ENCODE measurements at places on chromosomes 7 and 10. TPM values are rescaled to one million over a fixed set of nuclear protein-coding genes. Genes with fewer than 3 reads are reported as not detected.

Gene CUZD1
- 0.82 TPM for total RNA-seq

Gene CALML3
- total RNA-seq, result not detected

Gene GNAT3
- total RNA-seq, result not detected

Gene LRRD1
- 0.22 TPM for total RNA-seq

Gene SPDYE11
- not detected for total RNA-seq

Gene NME8
- not detected for total RNA-seq

Gene ANK3
- total RNA-seq, result 58.5 TPM

DNA sequence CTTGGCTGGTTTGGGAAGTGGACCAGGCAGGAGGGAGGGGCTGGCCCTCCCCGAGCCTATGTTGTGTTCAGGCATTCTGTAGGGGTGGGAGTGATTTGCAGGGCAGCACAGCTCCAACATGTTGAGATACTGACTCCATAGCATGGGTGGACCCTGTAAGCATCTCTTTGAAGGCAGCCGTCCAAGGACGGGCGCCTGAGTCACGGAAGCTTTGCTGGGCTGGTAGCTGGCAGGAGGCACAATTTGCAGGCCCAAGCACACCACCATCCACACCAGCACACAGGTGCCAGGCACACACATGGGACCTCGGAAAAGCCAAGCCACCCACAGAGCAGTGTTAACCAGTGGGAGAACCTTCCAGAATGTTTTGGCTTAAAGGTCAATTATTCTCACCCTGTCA is 505.1 kb upstream of the FOXK1 start:
- no peak overlapping the region for H3K27ac ChIP-seq
- DNase-seq, result no peak
- no peaks in the 10 kb centered on the region for H3K36me3 ChIP-seq
- H3K4me1 ChIP-seq, result peaks cover 2% of the 10 kb centered on the region
- H3K4me3 ChIP-seq, result no peak overlapping the region

DNA sequence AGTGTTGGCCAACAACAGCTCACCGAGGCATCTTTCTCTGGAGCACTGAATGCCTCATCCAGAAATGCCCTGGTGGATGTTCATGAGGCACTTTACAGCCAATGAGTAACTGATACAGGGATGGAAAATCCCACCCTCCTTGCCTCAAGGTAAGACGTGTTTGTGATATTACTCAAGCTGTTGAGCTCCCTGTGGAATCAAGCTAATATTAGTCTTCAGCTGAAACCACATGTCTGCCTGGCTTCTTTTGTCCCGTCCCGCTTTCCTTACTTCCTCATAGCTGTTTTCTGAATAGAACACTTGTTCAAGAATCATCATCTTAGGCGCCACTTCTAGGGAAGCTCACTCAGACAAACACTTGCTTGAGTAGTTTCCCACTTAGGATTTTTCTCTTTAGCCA is 422.4 kb downstream of the INHBA start:
- no peaks in the 10 kb centered on the region for H3K36me3 ChIP-seq
- DNase-seq, result no peak
- H3K27me3 ChIP-seq, result no peaks in the 10 kb centered on the region
- H3K27ac ChIP-seq, result no peak overlapping the region
- H3K4me3 ChIP-seq, result no peak overlapping the region

DNA sequence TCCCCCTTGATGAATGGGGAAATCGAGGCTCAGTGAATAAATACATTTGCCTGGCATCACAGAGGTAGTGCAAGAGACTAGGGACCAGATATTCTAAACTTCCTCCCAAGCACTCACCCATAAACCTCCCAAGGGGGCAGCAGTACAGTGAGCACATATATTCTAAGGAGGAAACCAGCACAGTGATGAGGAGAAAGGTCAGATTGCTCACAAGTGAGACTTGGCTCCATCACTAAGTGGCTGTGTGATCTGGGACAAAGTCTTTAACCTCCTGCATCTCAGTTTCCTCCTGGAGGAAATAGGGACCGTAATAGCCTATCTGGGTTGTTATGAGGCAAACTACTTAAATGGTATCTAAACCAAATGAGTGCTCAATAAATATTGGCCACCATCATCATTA is 4.3 kb downstream of the PLXNA4 start:
- peaks cover 10% of the 10 kb centered on the region for H3K36me3 ChIP-seq
- H3K27ac ChIP-seq, result no peak overlapping the region
- H3K27me3 ChIP-seq, result peaks cover 88% of the 10 kb centered on the region
- H3K4me3 ChIP-seq, result no peak overlapping the region
- DNase-seq, result no peak

GRCh38 chr7:140079121-140079536 is 16.4 kb upstream of the PARP12 start:
- no peaks in the 10 kb centered on the region for H3K36me3 ChIP-seq
- no peak overlapping the region for H3K4me3 ChIP-seq
- no peak for DNase-seq

DNA sequence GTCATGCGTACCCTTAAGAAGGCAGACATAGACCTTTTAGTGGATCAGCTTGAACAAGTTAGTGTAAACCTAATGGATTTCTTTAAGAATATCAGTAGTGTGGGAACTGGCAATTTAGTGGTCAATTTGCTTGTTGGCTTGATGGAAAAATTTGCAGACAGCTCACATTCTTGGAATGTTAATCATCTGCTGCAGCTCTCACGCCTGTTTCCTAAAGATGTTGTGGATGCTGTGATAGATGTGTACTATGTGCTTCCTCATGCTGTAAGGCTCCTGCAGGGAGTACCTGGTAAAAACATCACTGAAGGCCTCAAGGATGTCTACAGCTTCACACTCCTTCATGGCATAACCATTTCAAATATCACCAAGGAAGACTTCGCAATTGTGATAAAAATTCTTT is 103.4 kb downstream of the ABCA13 start:
- no peak for DNase-seq
- H3K27ac ChIP-seq, result no peak overlapping the region
- no peaks in the 10 kb centered on the region for H3K4me1 ChIP-seq
- peaks cover 9% of the 10 kb centered on the region for H3K27me3 ChIP-seq
- no peaks in the 10 kb centered on the region for H3K36me3 ChIP-seq
- H3K4me3 ChIP-seq, result no peak overlapping the region

GRCh38 chr7:140326116-140326928 is 72.0 kb downstream of the SLC37A3 start:
- H3K4me1 ChIP-seq, result peaks cover 2% of the 10 kb centered on the region
- H3K27ac ChIP-seq, result no peak overlapping the region
- peaks cover 5% of the 10 kb centered on the region for H3K36me3 ChIP-seq
- no peaks in the 10 kb centered on the region for H3K27me3 ChIP-seq
- H3K4me3 ChIP-seq, result no peak overlapping the region
- peak; percentile 23 for DNase-seq

GRCh38 chr7:150901160-150902035 is 49.1 kb downstream of the AOC1 start:
- DNase-seq, result no peak
- no peak overlapping the region for H3K27ac ChIP-seq
- H3K27me3 ChIP-seq, result peaks cover 71% of the 10 kb centered on the region
- no peak overlapping the region for H3K4me3 ChIP-seq

DNA sequence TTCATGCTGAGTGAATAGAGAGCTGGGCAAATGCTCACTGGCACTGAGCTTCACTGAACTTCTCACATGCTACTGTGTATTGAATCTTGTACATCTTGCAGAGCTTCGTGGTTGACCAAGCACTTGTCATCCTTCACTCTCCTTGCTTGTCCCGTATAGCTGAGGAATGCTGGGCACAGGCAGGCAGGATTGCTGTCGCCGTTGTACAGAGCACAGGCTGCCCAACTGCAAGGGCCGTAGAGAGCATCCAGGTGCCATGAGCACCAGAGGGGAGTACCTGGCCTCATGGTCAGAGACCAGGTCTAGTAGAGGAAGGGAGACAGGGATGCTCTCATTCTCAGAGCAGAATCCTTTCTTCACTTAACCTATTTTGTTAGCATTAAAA is 99.8 kb upstream of the RET start:
- H3K27ac ChIP-seq, result no peak overlapping the region
- H3K36me3 ChIP-seq, result no peaks in the 10 kb centered on the region
- H3K4me1 ChIP-seq, result no peaks in the 10 kb centered on the region
- DNase-seq, result no peak
- H3K4me3 ChIP-seq, result no peak overlapping the region

- DNase-seq, result no peak
- peaks cover 9% of the 10 kb centered on the region for H3K36me3 ChIP-seq
- no peak overlapping the region for H3K4me3 ChIP-seq
- peak overlapping the region; percentile 0 for H3K27ac ChIP-seq
- peaks cover 17% of the 10 kb centered on the region for H3K4me1 ChIP-seq
Observed at GRCh38 chr10:67697724-67698131, 1.7 kb upstream of the CTNNA3 start.

Measured in T-helper 17 cell (primary cell).